ENCODE measurements at places on chromosomes 12 and 14.
A peak's percentile ranks its signal among the peaks of the same experiment; 100 is the strongest.

DNA sequence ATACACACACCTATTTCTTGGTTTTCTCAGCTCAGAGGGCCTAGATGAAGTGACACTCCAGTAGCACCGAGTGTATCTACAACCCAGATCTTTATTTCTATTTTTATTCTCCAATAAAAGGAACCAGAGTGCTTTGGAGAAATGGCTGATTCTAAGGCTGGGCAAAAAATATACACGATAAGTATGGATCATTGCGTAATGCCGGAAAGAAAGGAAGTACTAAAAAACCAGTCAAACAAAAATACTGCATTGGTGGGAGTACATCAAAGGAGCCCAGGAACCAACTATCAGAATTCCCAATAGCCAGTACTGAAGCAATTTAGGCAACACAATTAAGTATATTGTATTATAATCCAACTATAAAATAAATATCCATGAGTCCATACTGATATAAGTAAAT lies 400.9 kb upstream of the CCDC196 start:
- no peak overlapping the region for H3K4me3 ChIP-seq

DNA sequence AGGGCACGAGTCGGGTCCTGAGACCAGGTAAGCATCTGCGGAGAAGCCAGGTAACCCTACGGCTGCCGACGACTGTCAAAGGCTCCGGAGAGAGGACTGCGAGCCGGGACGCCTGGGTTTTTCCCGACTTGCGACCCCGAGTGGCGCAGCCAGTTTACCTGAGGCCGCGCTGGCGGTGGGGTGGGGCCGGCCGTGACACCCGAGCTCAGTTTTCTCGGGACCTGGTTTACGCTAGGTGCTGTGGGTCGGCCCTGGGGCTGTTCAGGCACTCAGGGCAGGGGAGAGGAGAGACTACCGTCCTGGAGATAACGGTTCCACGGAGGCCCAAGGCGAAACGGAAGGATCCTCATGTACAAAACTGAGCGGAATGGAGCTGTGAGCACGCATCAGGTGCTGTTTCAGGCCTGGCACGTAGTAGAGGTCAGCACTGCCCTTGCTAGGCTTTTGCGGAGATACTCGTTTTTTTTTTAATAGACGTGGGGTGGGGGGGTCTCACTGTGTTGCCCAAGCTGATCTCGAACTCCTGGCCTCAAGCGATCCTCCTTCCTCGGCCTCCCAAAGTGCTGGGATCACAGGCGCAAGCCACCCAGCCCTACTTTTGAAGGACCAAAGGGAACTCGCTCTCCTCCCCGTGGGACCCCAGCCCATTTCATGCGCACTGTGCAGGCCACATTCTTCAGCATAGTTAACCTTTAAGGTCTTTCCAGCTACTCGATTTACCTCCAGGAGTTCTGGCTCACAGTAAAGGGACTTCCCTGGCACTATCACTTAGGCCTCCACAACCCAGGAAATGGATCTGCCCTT lies 471 bp downstream of the MTRFR start:
- H3K4me1 ChIP-seq: peaks cover 17% of the 10 kb centered on the region
- H3K4me3 ChIP-seq: peak overlapping the region; percentile 76
- peak overlapping the region; percentile 91 for H3K27ac ChIP-seq
- no peaks in the 10 kb centered on the region for H3K36me3 ChIP-seq

GRCh38 chr12:106646472-106646871 lies 63.7 kb downstream of the RFX4 start:
- DNase-seq: no peak
- no peak overlapping the region for H3K27ac ChIP-seq
- no peaks in the 10 kb centered on the region for H3K36me3 ChIP-seq
- no peak overlapping the region for H3K4me3 ChIP-seq

- H3K36me3 ChIP-seq: no peaks in the 10 kb centered on the region
- no peak overlapping the region for H3K4me3 ChIP-seq
- H3K27me3 ChIP-seq: no peaks in the 10 kb centered on the region
- no peaks in the 10 kb centered on the region for H3K4me1 ChIP-seq
- H3K27ac ChIP-seq: no peak overlapping the region
- DNase-seq: no peak
These were observed 15.0 kb upstream of the ARMH4 start for GRCh38 chr14:58167057-58167456.

DNA sequence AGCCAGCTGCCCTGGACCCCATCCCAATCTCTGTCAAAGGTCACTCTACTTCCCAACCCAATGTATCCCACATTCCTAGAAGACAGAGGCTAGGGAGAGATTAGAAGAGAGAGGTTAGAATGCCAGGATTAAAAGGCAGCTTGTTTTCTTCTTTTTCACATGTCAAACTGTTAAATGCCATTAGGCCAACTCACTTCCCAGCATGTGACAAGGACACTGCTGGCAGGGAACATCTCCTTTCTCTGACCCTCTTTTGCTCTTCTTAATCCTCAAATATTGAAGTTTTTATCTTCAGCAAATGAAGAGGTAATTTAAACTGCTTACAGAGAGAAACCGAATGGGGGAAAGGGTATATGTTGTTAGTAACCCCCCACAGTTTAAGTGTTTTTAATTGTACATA lies 89.1 kb downstream of the BBS10 start:
- H3K27ac ChIP-seq: no peak overlapping the region
- H3K27me3 ChIP-seq: no peaks in the 10 kb centered on the region
- no peaks in the 10 kb centered on the region for H3K4me1 ChIP-seq
- no peaks in the 10 kb centered on the region for H3K36me3 ChIP-seq
- H3K4me3 ChIP-seq: no peak overlapping the region

DNA sequence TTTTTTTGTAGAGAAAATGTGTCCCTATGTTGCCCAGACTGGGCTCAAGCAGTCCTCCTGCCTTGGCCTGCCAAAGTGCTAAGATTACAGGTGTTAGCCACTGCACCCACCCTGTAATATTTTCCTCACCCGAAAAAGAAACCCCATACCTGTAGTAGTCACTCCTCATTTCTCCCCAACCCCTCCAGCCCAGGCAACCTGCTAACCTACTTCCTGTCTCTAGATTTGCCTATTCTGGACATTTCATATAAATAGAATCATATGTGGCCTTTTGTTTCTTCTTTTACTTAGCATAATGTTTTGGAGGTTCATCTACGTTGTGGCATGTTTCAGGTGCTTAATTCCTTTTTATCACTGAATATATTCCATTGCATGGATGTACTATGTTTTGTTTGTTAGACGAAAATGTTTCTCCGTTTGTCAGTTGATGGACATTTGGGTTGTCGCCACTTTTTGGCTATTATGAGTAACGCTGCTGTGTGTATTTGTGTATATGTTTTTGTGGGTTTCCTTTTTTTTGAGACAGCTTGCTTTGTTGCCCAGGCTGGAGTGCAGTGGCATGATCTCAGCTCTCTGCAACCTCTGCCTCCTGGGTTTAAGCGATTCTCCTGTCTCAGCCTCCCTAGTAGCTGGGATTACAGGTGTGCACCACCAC lies 6.2 kb downstream of the ANKRD13A start:
- H3K27ac ChIP-seq: peak overlapping the region; percentile 52
- no peak for DNase-seq
- H3K36me3 ChIP-seq: peaks cover 7% of the 10 kb centered on the region
- peak overlapping the region; percentile 19 for H3K4me3 ChIP-seq
- no peaks in the 10 kb centered on the region for H3K27me3 ChIP-seq

DNA sequence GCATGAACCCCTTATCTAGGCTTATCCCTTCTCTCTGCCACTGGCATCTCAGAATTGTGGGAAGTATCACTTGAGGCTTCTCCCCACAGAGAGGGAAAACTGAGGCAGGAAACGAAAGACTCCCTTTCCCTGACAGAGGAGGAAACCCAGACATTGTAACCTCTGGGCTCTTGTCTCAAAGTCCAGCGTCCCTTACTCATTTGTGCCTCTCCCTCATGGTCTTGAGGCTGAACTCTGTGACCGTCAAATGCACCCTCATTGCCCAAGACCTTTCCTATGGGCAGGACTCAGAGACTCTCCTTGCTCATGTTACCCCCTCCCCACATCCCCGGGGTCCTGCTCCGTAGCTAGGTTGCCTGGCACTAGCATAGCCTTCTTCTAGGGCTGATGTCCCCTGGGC lies 3.8 kb downstream of the CACNB3 start:
- no peak overlapping the region for H3K27ac ChIP-seq
- H3K36me3 ChIP-seq: no peaks in the 10 kb centered on the region
- no peak for DNase-seq
- no peak overlapping the region for H3K4me3 ChIP-seq

DNA sequence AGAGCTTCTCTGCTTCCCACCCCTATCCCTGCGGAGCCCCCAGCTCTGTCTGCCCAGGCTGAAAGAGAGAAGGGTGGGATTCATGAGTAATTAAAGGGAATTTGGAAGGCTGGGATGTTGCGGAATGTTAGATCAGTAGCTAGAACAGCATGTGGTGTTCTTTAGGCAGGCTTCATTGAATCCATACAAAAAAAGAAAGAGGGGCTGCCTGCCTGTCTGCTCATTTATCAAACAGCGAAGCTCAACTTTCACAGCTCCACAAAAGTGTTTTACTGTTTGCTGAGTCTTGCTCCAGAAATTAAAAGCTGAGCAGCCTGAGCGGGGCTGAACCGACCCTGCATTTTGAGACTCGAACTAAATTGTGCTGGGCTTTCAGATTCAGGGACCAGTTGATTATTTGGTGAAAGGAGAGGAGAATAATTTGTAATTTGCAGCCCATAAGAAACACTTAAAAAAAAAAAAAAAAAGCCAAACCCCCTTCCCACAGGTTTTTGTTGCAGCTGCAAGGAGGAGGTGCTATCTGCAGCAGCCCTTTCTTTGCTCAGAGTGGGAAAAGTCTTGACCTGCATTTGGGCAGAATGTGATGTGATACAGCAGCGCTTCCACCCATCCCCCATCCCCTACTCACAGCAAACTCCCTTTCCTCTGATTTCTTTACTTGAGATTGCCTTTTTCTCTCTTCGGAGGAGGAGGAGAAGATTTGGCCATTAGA lies 89.7 kb downstream of the RFX4 start:
- no peak for DNase-seq
- no peak overlapping the region for H3K4me3 ChIP-seq
- no peaks in the 10 kb centered on the region for H3K36me3 ChIP-seq
- no peak overlapping the region for H3K27ac ChIP-seq
- no peaks in the 10 kb centered on the region for H3K4me1 ChIP-seq

DNA sequence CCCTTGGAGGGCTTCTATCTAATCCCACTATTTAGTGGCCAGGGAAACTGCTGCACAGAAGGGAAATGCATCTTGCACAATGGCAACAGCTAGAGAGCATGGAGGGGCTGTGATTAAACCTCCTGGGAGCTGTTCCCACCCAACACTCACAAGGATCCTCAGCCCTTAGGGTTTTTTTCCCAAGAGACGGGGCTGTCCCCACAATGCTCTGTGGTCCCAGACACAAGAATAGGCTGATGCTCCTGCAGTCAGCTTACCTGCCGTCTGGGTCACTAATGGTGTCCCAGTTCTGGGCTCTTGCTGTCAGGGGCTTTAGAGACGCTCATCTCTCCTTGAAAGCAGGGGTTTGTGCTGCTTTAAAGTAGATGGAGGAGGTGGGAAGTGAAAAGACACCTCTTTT lies 4.6 kb downstream of the SERPINA1 start:
- H3K4me1 ChIP-seq: no peaks in the 10 kb centered on the region
- no peak overlapping the region for H3K27ac ChIP-seq
- no peaks in the 10 kb centered on the region for H3K27me3 ChIP-seq
- H3K4me3 ChIP-seq: no peak overlapping the region

GRCh38 chr12:113940357-113941207 lies 25.5 kb downstream of the RBM19 start:
- no peak overlapping the region for H3K27ac ChIP-seq
- no peak overlapping the region for H3K4me3 ChIP-seq
- H3K4me1 ChIP-seq: no peaks in the 10 kb centered on the region

DNA sequence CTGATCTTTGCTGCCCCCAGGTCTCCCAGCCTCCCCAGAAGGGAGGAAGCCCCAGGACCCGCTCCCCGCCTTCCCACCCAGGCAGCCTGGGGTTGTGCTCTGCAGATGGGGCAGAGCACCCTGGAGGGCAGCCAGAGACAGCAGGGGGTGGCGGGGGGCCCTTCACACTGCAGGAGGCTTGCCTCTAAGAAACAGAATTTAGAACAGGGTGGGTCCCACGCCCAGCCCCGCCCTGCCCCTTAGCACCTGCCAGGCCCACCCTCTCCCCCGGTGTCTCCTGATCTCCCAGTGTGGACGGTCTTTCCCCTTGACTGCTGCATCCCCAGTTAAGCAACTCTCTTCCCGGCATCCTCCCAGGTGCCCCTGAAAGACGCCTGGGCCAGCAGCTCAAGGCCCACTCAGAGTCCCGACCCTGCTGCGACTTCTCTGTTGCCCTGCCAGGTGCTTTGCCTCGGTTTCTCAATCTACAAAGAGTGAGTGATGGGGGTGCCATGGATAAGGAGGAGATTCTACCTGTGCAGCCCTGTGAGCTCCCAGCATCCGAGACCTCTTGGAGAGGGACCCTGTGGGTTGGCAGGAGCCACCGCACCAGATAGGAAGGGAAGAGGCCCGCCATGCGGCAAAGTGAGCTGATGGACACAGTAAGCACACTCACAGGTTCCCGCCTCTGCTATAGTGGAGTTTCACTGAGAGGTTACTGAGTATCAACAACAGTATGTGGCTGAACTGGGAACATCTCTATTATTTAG lies 327.1 kb upstream of the FKBP4 start:
- DNase-seq: no peak
- H3K36me3 ChIP-seq: no peaks in the 10 kb centered on the region
- no peak overlapping the region for H3K4me3 ChIP-seq

- DNase-seq: no peak
- H3K27ac ChIP-seq: no peak overlapping the region
- no peaks in the 10 kb centered on the region for H3K36me3 ChIP-seq
- no peaks in the 10 kb centered on the region for H3K4me1 ChIP-seq
- H3K4me3 ChIP-seq: no peak overlapping the region
These were observed 93.0 kb downstream of the GTF2A1 start for GRCh38 chr14:81127785-81128184.

- no peak overlapping the region for H3K4me3 ChIP-seq
- DNase-seq: no peak
- no peaks in the 10 kb centered on the region for H3K36me3 ChIP-seq
These were observed 6.0 kb downstream of the B4GALNT1 start for GRCh38 chr12:57626921-57627445.

GRCh38 chr12:113302886-113303640 lies 31.8 kb downstream of the SLC8B1 start:
- no peak overlapping the region for H3K27ac ChIP-seq
- no peak overlapping the region for H3K4me3 ChIP-seq
- no peaks in the 10 kb centered on the region for H3K4me1 ChIP-seq
- peaks cover 52% of the 10 kb centered on the region for H3K36me3 ChIP-seq
- H3K27me3 ChIP-seq: no peaks in the 10 kb centered on the region
- no peak for DNase-seq

DNA sequence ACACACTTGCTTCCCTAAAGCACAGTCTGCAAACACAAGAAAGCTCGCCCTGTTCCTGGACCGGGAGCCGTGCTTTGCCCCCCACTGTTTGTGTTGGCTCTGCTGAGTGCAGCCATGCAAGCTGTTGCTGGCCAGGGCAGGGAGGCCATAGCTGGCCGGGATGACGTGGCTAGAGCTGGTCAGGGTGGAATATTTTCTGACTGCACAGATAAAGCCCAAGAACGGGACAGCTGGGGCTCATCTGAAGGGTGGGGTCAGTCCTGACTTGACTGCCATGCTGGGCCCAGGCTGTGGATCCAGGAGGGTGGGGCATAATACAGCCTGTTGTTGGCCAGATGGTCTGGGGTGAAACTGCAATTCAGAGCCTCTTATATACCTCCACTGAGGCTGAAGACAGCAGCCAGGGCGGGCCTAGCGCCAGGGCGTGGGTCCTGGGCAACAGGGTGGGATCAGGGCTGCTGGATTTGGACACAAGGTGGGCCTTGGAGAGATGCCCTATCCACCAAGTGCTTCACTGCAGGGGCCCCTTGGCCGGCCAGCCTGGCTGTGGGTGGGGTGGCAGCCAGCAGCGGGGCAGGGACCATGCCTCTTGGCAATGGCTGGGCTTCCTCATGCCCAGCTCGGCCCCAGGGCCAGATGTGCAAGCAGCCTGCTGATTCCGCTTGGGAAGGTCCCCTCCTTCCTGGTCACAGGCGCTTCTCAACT lies 14.8 kb downstream of the KMT5A start:
- peaks cover 56% of the 10 kb centered on the region for H3K36me3 ChIP-seq
- no peak overlapping the region for H3K27ac ChIP-seq
- no peaks in the 10 kb centered on the region for H3K27me3 ChIP-seq
- no peaks in the 10 kb centered on the region for H3K4me1 ChIP-seq
- no peak for DNase-seq

Data from effector memory CD4-positive, alpha-beta T cell (primary cell).